Calu3 (cell line): ENCODE measurements at places on chromosomes 7 and 10. TPM values are rescaled to one million over a fixed set of nuclear protein-coding genes. Genes with fewer than 3 reads are reported as not detected.

- no peak overlapping the region for H3K27ac ChIP-seq
- H3K4me3 ChIP-seq = no peak overlapping the region
- no peak for DNase-seq
- H3K36me3 ChIP-seq = no peaks in the 10 kb centered on the region
Measured at GRCh38 chr7:142001163-142001874, 5.6 kb downstream of the MGAM start.

GRCh38 chr7:134669845-134670373 is 23.3 kb downstream of the BPGM start:
- no peaks in the 10 kb centered on the region for H3K36me3 ChIP-seq
- H3K4me3 ChIP-seq = peak overlapping the region; percentile 57
- peak overlapping the region; percentile 85 for H3K27ac ChIP-seq
- peak; percentile 76 for DNase-seq

- no peak overlapping the region for H3K4me3 ChIP-seq
- H3K27ac ChIP-seq = no peak overlapping the region
- no peak for DNase-seq
- peaks cover 29% of the 10 kb centered on the region for H3K27me3 ChIP-seq
Measured at GRCh38 chr10:44922796-44923545, 11.8 kb downstream of the TMEM72 start.

CARD11 gene
- total RNA-seq = 79.2 and 87.2 TPM in 2 replicates

DNA sequence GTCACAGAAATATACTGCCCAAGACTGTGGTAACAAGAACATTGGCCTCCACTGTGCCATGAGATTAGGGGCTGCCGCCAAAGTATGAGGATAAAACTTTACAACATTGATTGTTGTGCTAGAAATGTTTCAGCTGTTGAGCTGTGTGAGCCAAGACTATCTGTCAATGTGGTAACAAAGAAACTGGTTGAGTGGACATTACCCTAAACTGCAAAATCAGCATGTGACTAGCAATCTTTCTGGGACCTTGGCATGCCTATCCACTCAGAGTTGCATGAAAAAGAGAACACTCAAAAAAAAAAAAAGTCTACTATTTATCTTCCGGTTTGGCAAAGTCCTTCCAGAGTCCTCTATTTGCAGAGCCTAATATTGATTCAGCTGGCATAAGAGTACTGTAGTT is 605.6 kb upstream of the CNTNAP2 start:
- H3K27ac ChIP-seq = no peak overlapping the region
- no peaks in the 10 kb centered on the region for H3K4me1 ChIP-seq
- H3K4me3 ChIP-seq = no peak overlapping the region
- no peaks in the 10 kb centered on the region for H3K27me3 ChIP-seq
- no peak for DNase-seq
- no peaks in the 10 kb centered on the region for H3K36me3 ChIP-seq

- H3K4me3 ChIP-seq = no peak overlapping the region
- H3K27ac ChIP-seq = no peak overlapping the region
- H3K36me3 ChIP-seq = peaks cover 5% of the 10 kb centered on the region
- peaks cover 71% of the 10 kb centered on the region for H3K27me3 ChIP-seq
- H3K4me1 ChIP-seq = no peaks in the 10 kb centered on the region
Measured at GRCh38 chr7:101563943-101564777, 64.9 kb downstream of the MYL10 start.

DNA sequence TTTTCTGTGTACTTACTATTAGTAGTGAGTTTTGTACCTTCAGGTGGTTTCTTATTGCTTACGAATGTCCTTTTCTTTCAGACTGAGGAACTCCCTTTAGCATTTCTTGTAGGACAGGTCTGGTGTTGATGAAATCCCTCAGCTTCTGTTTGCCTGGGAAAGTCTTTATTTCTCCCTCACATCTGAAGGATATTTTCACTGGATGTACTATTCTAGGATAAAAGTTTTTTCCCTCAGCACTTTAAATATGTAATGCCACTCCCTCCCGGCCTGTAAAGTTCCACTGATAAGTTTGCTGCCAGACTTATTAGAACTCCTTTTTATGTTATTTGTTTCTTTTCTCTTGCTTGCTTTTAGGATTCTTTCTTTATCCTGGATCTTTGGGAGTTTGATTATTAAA is 1.7 kb upstream of the CYCS start:
- peaks cover 6% of the 10 kb centered on the region for H3K4me1 ChIP-seq
- H3K4me3 ChIP-seq = no peak overlapping the region
- H3K27ac ChIP-seq = no peak overlapping the region
- peaks cover 38% of the 10 kb centered on the region for H3K36me3 ChIP-seq

CFAP43 gene
- 0.94 and 1.1 TPM in 2 replicates for total RNA-seq

DNA sequence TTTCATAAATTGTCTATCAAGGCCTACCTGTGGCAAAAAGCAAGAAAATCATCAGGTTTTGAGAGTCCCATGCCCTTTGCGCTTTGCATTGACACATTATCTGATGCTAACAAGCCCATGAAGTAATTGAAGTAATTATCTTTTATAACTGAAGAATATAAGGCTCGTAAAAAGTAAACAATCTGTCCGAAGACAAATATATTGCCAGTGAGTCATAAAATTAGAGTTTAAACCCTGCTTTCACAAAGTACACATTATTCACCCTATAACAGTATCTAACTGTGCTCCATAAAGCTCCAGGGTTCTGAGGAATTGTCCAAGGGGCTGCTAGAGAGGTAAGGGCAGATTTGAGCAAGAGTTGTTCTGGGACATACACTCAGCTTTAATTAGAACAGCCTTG is 102.3 kb upstream of the PPP1R3A start:
- H3K36me3 ChIP-seq = no peaks in the 10 kb centered on the region
- H3K4me1 ChIP-seq = peaks cover 11% of the 10 kb centered on the region
- DNase-seq = no peak
- H3K4me3 ChIP-seq = no peak overlapping the region

DNA sequence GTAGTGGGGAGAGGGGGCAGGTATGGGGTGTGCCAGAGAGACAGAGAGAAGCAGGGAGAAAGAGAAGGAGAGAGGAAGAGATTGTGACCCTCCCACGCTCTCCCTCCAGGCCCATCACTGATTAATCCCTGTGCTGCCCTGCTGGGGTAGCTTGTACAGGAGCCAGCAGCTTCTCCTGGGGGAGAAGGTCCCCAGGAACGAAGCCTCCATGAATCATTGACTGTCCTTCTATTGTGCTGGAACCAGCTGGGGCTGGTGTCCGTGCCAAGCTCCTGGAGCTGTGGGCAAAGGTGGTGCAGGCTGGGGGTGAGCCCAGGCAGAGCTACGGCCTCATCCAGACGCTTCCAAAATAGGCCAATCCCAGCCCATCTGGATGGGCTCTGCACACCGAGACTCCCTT is 20.9 kb downstream of the AQP1 start:
- H3K4me1 ChIP-seq = peaks cover 75% of the 10 kb centered on the region
- H3K27me3 ChIP-seq = no peaks in the 10 kb centered on the region
- DNase-seq = no peak
- H3K36me3 ChIP-seq = peaks cover 3% of the 10 kb centered on the region

DNA sequence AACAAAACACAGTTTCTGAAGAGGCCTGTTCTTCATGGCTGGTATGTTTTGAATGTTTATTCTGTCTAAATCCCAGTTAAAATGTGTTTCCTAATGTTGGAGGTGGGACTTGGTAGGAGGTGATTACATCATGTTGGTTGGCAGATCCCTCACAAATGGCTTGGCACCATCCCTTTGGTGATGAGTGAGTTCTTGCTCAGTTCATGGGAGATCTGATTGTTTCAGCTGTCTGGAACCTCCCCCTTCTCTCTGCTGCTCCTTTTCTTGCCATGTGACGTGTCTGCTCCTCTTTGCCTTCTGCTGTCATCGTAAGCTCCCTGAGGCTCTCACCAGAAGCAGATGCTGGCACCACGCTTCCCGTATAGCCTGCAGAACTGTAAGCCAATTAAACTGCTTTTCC is 383.6 kb upstream of the TPK1 start:
- DNase-seq = no peak
- H3K4me1 ChIP-seq = no peaks in the 10 kb centered on the region
- H3K36me3 ChIP-seq = no peaks in the 10 kb centered on the region
- H3K4me3 ChIP-seq = no peak overlapping the region

NODAL gene
- not detected in 2 replicates for total RNA-seq

ITPRID1 gene
- 0.95 and 3.8 TPM in 2 replicates for total RNA-seq

DNA sequence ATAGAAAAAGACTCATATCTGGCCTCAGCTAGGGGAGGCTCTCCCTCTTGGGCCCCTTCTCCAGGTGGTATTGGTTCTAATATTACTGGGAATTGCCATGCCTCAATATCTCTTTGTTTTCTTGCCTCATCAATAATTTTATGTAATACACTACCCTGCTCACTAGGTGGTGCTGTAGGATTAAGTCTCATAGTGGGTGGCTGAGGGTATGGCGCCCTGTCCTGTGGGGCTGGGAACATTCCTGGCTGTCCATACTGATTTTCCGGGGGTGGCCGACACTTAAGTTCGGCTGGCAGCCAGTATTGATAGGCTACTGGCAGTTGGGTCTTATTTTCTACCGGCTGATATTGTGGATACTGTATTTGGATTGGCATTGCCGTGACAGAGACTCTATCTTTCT is 9.0 kb upstream of the TAS2R3 start:
- DNase-seq = peak; percentile 33
- no peak overlapping the region for H3K4me3 ChIP-seq
- no peaks in the 10 kb centered on the region for H3K27me3 ChIP-seq
- H3K27ac ChIP-seq = no peak overlapping the region
- H3K4me1 ChIP-seq = no peaks in the 10 kb centered on the region
- peaks cover 55% of the 10 kb centered on the region for H3K36me3 ChIP-seq

SMARCD3 gene
- total RNA-seq = 2.3 and 4.1 TPM in 2 replicates

DNA sequence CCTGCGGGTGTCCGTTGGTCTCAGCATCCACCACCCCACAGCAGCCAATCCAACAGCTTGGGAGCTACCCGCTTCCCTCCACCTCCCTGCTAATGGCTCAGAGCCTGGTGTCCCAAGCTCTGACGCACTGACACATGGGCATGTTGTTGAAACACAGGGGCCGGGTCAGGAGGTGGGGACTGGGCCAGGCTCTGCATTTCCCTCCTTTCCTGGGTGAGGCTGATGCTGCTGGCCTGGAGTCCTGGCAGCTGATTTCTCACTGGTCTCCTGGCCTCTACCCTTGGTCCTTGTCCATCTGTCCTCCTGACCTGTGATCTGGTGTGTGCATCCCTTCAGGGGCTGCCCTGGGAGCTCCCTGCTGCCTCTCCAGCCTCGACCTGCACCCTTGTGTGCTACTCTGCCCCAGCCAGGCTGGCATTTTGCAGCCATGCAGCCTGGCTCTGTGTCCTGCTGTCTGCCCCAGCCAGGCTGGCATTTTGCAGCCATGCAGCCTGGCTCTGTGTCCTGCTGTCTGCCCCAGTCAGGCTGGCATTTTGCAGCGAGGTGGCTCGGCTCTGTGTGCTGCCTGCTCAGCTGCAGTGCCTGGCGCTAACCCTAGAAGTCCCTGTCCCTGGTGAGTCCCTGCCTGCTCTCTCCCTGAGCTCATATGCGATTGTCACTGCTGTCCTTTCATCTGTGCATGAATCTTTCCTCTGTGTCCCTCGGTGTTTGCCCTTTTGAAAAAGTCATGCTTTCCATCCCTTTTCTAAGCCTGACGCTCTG is 14.0 kb downstream of the AMZ1 start:
- no peaks in the 10 kb centered on the region for H3K36me3 ChIP-seq
- no peaks in the 10 kb centered on the region for H3K4me1 ChIP-seq
- no peak overlapping the region for H3K27ac ChIP-seq

- peaks cover 38% of the 10 kb centered on the region for H3K27me3 ChIP-seq
- no peak for DNase-seq
- H3K4me1 ChIP-seq = no peaks in the 10 kb centered on the region
- H3K27ac ChIP-seq = no peak overlapping the region
Measured at GRCh38 chr7:152006336-152006735, 19.1 kb upstream of the GALNT11 start.

DNA sequence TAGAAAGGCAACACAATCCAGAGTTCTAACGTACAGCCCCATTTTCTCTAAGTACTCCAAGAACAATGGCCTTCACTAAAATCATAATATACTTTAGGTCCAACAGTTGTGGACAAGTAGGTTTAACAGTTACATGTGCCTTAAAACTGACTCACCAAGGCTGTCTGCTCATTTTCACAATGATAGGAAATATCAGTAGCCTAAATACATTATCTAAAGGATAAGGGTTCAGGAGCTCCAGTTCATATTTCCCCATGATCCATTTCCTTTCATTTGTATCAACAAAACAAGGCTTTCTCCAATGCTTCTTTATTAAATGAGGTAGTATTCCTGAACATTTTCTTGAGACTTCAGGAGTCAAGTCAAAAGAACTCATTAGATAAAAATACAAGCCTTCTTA is 164.0 kb downstream of the SLC25A13 start:
- no peaks in the 10 kb centered on the region for H3K4me1 ChIP-seq
- no peak for DNase-seq
- no peaks in the 10 kb centered on the region for H3K36me3 ChIP-seq
- no peak overlapping the region for H3K4me3 ChIP-seq

DNA sequence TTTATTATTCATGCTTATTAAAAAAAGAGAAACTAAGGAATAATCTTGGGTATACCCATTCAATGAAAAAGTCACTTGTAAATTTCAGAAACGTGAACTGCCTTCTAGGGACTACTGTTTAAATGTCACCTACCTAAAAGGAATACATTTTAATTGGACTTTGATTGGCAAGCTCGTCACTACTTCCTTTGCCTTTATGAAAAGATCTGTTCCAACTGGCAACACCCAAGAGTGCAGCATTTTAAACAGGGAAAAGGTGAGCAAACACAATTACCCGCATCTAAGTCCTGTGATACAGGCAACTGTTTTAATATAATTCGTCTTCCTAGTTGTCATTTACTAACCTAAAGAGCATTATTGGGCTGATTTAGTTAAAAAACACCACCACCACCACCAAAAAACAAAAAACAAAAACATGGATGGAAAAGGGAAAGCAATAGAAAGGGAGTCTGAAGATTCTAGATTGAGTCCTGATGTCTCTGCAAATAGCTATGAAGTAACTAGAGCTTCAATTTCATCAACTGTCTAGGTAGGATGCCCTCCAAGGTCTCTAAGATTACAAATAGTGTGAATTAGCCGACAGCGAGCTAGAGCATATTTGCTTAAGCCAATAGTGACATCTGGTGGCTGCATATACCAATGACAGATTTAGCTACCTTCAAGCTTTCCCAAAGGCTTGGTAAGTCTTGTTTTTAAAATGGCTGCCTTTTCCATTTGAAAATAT is 33.8 kb upstream of the ICA1 start:
- H3K36me3 ChIP-seq = no peaks in the 10 kb centered on the region
- no peak overlapping the region for H3K4me3 ChIP-seq
- no peaks in the 10 kb centered on the region for H3K27me3 ChIP-seq
- no peak overlapping the region for H3K27ac ChIP-seq
- peak; percentile 69 for DNase-seq

ADAM22 gene
- 3.0 and 3.2 TPM in 2 replicates for total RNA-seq

- no peak overlapping the region for H3K4me3 ChIP-seq
- H3K27ac ChIP-seq = no peak overlapping the region
- H3K4me1 ChIP-seq = no peaks in the 10 kb centered on the region
- H3K27me3 ChIP-seq = no peaks in the 10 kb centered on the region
- peak; percentile 2 for DNase-seq
Measured at GRCh38 chr10:18822156-18822555, 162.9 kb downstream of the ARL5B start.

SEMA3D gene
- total RNA-seq = 0.91 and 2.0 TPM in 2 replicates
